Tongue (tissue), 3 donors: ENCODE measurements at places on chromosomes 3 and 15.

DNA sequence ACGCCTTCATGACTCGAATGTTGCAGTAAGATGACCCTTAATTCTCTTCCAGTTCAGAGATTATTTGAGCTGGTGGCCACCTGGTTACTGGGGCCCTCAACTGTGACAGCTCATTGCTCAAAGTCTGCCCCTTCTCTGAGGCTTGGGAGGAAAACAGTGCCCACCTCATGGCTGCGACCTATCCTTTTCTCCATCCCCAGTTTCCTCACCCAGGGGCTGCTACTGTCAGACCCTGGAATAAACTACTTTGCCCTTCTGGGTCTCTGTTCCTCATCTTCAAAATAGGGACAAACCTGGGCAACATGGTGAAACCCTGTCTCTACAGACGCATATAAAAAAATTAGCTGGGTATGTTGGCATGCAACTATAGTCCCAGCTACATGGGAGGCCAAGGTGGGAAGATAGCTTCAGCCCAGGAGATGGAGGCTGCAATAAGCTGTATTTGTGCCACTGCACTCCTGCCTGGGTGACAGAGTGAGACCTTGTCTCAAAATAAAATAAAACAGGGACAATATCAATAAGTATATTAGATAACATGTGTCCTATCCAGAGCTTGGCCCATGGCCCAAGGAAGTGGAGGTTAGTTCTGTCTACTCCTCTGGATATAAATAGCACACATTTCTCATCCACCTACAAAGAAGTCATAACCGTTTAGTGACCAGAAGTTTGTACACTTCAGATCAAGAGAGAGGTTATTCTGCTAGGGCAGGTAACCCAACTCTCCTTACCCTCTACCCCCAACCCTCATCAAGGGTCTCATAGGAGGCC is 2.2 kb upstream of the RASL12 start:
- DNase-seq = no peak

- no peak for DNase-seq
Measured at GRCh38 chr3:185830018-185830797, 5.4 kb upstream of the IGF2BP2 start.

- DNase-seq = peak; percentile 63
Measured at GRCh38 chr3:183895296-183895695, 10.6 kb upstream of the PARL start.

DNA sequence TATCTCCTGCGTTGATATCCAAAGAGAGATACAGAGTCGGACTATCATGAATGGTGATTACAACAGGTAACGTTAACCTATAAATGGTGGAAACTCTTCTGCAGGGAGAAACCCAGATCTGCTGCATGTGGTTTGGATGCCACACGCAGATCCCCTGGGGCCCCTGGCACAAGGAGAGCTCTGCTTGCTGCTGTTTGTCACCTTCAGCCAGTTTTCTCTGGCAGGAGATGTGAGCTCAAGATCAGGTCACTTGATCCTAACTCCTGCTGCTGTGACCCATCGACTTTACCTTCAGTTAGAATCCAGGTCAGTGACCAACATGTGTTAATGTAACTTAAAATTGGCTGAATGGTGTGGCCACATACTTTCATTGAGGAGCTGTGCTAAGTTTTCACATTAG is 23.8 kb upstream of the GPR171 start:
- DNase-seq = no peak

DNA sequence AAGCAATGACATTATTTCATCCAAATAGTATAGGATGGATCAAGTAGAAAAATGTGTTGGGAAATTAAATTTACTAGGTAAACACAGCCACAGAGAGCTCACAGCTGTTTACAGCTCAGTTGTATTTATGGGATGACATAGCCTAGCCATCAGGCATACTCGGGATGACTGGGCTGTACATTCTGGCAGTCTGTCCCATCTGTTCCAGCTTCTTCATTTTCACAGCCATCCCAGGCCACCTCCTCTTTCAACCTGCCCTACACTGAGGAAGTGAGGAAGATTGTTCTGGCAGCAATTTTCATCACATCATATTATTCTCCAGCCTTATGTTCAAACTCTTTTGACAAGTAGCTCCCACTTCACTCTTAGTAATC is 98.4 kb upstream of the PFN2 start:
- DNase-seq = peak; percentile 70
